HL-60 (cell line): ENCODE measurements at places on chromosomes 5 and 9.

DNA sequence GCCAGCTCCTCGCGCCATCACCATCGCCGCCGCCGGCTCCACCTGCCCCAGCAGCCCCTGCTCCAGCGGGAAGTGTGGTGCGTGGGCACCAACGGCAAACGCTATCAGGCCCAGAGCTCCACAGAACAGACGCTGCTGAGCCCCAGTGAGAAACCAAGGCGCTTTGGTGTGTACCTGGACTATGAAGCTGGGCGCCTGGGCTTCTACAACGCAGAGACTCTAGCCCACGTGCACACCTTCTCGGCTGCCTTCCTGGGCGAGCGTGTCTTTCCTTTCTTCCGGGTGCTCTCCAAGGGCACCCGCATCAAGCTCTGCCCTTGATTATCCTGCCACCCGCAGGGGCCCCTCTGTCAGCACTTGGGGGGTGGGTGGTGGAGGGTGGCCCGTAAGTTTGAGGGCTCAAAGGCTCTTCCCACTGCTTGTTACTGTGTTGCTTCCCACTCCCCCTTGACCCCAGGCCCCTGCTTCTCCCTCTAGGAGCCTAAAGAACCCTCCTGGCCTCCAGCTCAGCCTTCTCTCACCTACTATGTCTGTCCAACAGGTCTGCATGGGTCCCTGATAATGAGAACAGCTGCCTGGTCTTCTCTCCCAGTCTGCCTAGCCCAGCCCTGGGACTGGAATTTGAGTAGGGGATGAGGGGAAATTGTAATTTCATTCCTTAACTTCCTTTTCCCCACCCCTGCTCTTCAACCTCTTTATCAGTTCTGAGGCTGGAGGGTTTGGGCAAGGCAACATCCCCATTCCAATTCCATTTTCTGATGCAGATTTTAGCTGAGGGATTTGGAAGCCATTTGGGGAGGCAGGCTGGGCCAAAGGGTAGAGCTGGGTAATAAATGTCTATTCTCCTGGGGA, 9.0 kb downstream of the RACK1 start:
- no peak for DNase-seq

GRCh38 chr9:20604562-20604961, 17.7 kb downstream of the MLLT3 start:
- DNase-seq: no peak

- no peak for DNase-seq
Measured at GRCh38 chr9:94952565-94953373, 226.3 kb downstream of the AOPEP start.

DNA sequence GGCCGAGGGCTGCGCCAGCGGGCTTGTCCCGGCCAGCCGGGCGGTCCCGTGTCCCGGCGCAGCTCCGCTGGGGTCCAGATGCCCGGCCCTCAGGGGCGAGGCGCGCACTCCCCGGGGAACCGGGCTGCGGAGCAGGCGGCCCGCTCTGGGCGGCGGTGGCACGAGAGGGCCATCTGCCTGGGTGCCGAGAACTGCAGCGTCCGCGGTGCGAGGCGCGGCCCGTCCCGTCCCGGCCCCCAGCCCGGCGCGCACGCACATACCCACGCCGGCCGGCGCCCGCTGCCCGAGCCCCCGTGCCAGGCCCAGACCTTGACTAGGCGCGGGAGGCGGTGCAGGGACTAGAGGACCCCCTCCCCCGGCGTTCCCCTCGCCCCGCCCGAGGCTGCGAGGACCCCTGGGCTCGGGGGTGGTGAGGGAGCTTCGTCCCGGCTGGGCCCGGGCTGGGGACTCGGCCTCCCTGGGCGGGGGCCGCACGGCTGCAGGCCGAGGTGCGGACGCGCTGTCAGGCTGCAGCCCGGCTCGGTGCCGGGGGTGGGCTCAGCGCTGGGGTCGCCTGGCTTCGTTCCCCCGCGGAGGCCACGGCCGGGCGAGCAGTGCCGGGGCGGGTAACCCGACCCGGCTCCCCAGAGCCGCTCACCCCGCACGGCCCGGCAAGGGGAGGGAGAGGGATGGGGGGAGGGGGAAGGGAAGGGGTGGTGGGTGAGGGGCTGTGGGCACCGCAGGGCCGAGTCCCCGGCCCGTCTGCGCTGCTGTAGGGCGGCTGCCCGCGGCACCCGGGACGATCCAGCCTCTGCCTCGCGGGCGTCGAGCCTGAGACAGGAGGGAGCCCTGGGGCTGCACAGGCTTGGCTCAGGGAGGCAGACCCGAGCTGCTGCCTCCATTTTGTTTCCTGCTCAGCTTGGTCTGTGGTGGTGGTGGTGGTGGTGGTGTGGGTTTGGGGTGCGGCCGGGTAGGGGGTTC, 1.2 kb upstream of the NSD1 start:
- no peak for DNase-seq

- no peak for DNase-seq
Measured at GRCh38 chr9:129567842-129568559, 52.9 kb downstream of the C9orf50 start.
